KG1 (cell line): ENCODE measurements at places on chromosomes 13 and 19.

DNA sequence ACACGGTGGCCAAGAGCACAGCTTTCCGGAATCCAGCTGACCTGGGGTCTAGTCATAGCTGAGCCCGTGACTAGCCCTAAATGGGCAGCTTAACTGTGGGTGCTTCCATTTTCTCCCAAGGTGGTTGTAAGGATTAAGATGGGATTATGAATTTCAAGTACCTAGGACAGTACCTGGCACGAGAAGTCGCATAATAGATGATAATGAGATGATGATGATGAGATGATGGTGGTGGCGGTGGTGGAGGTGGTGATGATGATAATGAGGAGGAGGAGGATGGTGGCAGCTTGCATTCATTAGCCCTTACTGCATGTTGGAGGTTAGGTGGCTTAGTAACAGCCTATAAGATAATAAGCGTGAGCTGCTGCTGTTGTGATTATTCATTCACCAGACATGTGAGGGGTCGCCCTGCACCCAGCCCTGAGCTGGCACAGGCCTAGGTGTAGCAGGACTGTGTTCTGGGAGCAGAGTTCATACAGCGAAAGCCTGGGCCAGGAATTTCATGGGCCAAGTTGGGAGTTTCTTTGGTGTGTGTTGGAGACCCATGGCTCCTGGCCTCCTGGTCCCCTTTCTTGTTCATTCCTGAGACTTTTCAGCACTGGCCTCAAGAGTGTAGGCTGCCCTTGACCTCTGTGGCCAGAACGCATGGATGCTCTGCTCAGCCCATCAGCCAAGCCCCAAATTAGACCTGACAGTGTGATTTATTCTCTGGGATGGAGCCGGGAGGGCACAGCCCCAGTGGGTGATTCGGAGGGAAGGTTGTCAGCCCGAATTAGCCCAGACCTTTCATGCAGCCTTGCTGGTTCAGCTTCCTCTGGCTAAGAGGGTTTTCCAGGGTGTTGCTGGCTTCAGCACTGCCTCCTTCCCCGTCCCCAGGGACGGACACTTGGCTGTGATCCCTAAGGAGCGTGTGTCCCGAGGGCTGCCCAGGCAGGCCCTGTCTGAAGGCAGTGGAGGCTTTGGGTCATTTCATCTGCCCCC, 128.8 kb downstream of the SIPA1L3 start:
- DNase-seq, result no peak

- DNase-seq, result no peak
These were observed 316.0 kb upstream of the ARGLU1 start for GRCh38 chr13:106883976-106884375.

DNA sequence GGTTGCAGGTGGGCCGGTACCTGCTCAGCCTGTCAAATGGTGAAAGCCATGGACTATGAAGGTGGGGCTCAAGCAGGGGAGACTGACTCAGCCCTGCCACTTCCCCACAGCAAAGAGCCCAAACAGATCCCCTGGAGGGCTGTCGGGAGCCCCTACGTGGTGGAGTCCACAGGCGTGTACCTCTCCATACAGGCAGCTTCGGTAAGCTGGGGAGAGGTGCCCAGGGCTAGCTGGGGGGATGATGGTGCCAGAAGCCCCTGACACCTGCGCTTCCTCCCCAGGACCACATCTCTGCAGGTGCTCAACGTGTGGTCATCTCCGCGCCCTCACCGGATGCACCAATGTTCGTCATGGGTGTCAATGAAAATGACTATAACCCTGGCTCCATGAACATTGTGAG, 3.2 kb upstream of the TMEM147 start:
- no peak for DNase-seq

GRCh38 chr13:74922963-74923362, 559.0 kb downstream of the TBC1D4 start:
- DNase-seq, result no peak
